Mesothelial cell of epicardium (in vitro differentiated cells): ENCODE measurements at places on chromosomes 11 and 22.

- DNase-seq = no peak
Measured at GRCh38 chr22:21984793-21985192, 2.2 kb upstream of the TOP3B start.

- no peak for DNase-seq
Measured at GRCh38 chr22:22178992-22179391, 65.6 kb upstream of the VPREB1 start.

GRCh38 chr22:50308986-50309600 is 1.6 kb upstream of the PLXNB2 start:
- no peak for DNase-seq

DNA sequence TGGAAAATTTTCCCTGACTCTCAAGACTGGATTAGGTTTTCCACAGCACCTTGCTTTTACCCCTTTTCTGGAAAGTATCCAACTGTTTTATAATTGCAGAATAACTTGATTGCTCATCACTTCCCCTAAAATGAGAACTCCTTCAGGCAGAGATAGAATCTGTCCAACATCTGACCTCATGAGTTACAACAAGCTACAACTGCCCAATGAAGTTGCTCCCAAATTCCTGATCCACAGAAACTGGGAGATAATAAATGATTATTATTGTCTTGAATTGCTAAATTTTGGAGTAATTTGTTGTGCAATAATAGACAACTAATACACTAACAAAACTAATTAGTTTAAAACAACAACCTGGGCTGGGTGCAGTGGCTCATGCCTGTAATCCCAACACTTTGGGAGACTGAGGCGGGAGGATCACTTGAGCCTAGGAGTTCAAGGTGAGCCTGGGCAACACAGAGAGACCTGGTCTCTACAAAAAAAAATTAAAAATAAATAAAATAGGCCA is 10.0 kb upstream of the CCDC83 start:
- DNase-seq = no peak

- no peak for DNase-seq
Measured at GRCh38 chr11:19345848-19346681, 105.3 kb upstream of the E2F8 start.

- no peak for DNase-seq
Measured at GRCh38 chr11:105537531-105537930, 72.3 kb upstream of the GRIA4 start.

DNA sequence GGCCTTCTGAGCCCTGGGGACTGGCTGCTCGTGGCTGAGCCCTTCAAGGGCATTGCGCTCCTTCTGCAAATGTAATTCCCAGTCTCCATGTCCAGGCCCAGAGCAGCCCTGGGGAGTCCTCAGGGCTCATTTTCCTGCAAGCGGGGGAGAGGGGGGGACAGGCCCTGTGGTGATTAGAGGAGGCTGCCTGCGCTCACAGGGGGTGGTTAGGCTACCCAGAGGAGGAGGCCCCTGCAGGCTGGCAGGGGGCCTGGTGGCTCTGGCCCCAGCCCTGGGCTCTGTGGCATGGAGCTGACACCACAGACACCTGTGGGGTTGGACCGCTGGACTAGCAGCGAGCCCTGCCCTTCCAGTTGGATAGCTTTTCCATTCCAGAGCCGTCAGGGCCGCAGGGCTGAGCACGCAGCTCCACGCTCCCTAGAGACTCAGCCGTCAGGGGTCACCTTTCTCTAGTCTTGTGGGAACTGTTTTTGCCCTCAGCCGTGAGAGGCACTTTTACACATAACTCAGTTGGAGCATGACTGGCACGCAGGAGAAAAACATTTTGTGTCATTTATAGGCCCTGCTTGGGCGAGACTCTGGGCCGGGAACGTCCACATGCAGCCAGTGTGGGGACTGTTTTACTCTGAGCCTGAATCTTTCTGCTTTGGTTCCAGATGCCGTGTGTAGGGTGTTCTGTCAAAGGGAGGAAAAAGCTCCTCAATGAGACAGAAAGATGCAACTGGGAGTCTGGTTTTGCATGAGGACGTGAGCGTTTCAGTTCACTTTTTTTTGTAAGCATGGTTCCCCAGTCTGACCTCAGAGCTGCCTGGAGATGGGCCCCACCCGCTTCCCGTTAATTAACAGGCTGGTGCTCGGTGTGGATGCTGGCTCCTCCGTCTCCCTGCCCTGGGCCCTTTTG is 58.1 kb downstream of the LRP5 start:
- no peak for DNase-seq
